ENCODE measurements at places on chromosomes 7 and 10. TPM values are rescaled to one million over a fixed set of nuclear protein-coding genes. Genes with fewer than 3 reads are reported as not detected.

Gene LGI1
- total RNA-seq = not detected

Gene HOXA1
- 3.3 TPM for total RNA-seq

Gene SLC26A4
- total RNA-seq = 0.17 TPM

Gene GOLGA7B
- total RNA-seq = not detected

Gene GIMAP5
- total RNA-seq = not detected

Gene CCL24
- total RNA-seq = not detected

Gene PRR15
- total RNA-seq = 112 TPM

Gene DOCK1
- 32.7 TPM for total RNA-seq

Gene OR6V1
- not detected for total RNA-seq

Gene ANXA8L1
- 9.3 TPM for total RNA-seq

Gene AGFG2
- total RNA-seq = 20.5 TPM

Gene AKR1D1
- not detected for total RNA-seq
